Activated T-cell treated with anti-CD3 and anti-CD28 coated beads for 48 hours (primary cell): ENCODE measurements at places on chromosomes 11 and 22.

DNA sequence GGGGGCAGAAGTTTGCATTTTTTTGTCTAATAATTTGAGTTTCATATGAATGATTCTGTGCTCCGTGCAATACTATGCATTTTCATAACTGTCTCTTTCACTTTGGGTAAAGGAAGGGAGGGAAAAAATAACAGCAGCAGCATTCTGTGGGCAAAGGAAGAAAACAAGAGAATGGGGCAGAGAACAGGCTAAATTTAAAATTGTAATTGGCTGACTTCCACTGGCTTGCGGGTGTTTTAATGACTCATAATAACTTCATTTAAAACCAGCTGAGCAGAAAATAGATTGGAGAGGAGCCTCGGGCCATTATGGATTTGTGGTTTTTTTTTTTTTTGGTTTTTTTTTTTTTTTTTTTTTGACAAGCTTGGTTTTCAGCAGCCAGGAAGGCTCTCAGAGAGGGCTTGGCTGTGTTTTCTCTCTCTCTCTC, 107.4 kb downstream of the ZBTB16 start:
- no peak for DNase-seq

DNA sequence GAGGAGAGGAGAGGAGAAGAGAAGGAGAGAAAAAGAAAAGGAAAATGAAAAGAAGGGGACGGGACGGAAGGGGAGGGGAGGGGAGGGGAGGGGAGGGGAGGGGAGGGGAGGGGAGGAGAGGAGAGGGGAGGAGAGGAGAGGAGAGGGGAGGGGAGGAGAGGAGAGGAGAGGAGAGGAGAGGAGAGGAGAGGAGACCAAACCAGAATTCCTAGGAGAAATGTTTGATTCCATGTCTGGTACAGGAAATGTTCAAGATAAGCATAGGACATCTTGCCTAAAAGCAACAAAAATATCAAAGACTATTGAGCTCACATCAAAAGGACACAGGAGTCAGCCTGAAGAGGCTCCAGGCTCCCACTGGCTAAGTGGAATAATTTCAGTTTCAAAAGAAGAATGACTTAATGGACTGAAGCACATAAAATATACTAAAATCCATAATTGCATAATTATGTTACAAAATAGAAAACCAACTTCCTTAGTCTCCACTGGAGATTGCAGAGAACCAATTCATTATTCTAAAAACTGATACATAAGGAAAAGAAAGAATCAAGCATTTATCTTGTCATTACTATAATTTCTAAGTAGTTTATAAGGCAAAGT, 101.1 kb upstream of the APOA1 start:
- no peak for DNase-seq

DNA sequence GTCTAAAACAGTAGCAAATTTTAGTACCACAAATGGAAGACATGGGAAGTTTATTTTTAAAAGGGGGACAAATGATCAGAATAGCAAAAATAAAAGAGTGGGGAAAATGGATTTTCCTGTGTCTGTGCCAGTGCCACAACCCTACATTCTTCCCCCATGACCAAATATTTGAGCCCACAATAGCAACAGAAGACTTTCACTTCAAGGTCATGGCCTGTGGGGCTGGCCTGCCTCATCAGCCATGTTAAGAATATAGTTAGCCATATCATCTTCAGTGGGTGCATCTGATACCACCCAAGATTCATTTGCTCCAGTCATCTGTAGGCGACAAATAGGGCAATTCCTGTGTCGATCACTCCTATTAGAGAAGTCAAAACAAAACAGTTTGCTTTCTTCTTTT, 26.3 kb downstream of the RNF141 start:
- DNase-seq: no peak

- DNase-seq: no peak
Measured at GRCh38 chr22:43432883-43433415, 21.1 kb downstream of the MPPED1 start.

- no peak for DNase-seq
Measured at GRCh38 chr11:125301346-125301745, 136.8 kb downstream of the PKNOX2 start.

DNA sequence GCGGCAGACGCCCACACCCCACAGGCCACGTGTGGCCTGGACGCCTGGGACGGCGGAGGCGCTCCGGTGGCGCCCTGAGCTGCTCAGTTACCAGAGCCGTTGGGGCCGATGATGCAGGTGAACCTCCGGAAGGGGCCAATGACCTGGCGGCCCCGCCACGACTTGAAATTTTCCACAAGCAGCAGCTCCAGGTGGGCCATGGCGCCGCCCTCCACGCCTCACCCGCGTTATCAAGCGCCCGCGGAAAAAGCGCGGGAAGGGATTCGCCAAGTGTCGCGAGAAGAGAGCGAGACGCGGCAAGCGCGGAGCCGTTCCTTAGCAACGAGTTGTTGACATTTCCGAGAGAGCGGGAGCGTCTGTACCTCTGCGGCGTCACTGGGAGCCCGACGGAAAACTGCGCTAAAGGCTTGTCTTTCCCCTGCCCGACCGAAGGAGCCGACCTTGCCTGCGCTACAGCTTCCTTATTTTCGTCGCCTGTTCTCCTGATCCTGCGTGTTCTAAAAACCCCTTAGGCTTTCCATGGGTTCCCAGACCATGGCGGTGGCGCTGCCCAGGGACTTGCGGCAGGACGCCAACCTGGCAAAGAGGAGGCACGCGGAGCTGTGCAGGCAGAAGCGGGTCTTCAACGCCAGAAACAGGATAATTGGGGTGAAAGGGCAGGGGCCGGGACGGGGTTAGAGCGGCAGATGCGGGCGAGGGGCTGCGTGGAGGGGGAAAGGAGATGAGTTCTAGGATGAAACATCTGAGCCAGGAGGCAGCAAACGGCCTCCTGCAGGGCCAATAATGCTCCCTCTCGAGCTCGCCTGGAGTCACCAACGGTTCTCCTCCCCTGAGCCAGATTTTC, at the start of the genes RIBC2 and SMC1B:
RIBC2 (plus strand) TSS at position 326 of the 844 bp plus-strand sequence; CDS start at position 520, 194 bp downstream.
SMC1B (minus strand) TSS at position 232 of the 844 bp plus-strand sequence; CDS start at position 200, 32 bp downstream.
- DNase-seq: peak; percentile 86
